ENCODE measurements at places on chromosomes 16 and 17. TPM values are rescaled to one million over a fixed set of nuclear protein-coding genes. Genes with fewer than 3 reads are reported as not detected.

The TP53TG3F gene
- 0.15 TPM for total RNA-seq

The LLGL1 gene
- total RNA-seq, result 13.6 TPM

The WNT9B gene
- not detected for total RNA-seq

The RDM1 gene
- 3.1 TPM for total RNA-seq

The BEAN1 gene
- total RNA-seq, result 4.2 TPM

The ADORA2B gene
- total RNA-seq, result 14.4 TPM

The GRAPL gene
- total RNA-seq, result not detected

The CA7 gene
- total RNA-seq, result not detected
